ENCODE measurements at places on chromosomes 2 and 18.

DNA sequence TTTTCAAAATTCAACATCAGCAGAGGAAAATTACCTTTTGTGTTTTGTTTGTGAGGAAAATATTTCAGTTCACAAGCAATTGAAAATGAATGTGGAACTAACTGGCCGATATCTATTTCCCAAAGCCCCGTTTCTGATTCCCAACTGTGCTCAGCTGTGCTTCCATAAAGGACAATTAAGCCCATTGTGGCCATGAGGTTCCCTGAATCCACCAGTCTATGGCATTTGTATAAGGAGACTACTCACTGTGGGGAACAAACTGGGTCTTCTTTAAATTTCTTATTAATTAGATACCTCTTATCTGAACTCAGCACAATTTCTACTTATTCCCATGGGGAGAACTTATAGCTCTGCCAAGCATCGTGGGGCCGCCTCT is 31.4 kb upstream of the AGAP1 start:
- no peak for DNase-seq

- no peak for DNase-seq
Measured at GRCh38 chr2:71581026-71581425, 127.7 kb downstream of the DYSF start.

DNA sequence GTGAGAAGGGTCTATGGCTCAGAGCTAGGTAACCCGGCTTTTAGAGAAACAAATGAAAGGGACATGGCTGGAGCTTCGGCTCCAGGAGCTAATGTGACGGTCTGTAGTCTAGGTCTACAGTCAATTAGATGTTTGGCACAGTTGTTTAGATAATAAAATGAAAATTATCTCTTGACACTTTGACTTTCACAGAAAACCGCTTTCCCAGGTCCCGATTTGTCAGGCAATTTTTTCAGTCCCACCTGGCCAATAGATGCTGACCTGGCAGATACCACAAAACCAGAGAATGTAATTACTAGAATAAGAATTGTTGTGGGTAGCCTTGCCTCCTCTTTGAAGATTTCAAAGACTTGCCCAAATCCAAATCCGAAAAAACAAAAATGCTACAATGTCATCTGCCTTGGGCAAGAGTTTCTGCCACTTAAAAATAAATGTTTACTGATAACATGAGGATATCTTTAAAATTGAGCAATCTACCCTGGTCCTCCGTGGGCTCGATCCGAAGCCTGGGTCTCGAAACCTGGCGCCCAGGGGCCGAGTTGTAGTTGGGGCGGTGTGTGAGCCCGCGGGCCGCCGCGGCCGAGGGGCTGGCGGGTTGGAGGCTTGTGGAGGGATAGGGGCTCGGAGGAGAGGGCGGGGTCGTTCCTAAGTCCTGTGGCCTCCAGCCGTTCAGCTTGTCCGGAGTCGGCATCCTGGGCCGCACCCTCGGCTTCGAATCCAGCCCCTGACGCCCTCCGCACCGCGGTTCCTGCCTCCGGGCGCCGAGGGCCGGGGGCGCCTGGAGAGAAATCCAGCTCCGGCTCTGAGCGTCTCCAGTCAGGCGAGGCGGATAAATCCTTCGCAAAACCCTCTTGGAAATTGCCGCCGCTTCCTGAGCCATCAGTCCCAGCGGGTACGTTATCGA is 2.3 kb downstream of the EMX1 start:
- DNase-seq = no peak

DNA sequence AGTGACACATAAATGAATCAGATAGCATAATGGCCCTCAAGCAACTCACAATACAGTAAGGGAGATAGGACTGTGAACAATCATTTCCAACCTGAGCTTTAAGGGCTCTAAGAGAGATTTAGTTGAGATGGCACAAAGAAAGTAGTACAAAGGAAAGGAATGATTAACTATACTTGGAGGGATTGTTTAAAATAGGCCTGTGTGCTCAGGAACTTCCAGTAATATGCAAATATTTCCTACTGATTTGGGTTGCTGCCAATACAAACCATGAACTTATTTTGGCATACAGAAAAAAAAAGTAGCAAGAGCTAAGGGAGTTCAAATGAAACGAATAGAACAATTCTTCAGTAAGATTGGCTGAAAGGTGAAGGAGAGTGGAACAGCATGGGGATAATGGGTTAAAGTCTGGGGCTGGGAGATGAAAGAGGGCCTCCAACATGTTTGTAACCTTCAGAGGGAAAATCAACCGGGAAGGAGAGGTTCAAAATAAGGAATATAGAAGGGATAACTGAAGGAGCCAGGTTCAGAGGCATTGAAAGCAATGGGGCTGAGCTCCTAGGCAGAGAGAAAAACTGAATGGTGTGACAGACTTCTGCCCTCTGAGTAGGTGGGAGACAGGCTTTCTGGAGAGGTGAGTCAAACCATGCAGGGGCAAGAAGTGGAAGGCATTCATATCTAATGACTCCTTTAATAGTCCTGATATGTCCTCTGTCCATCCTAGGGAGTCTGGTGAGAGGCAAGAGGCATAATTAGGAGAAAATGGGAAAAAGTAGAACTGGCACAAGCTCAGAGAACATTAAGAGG is 83.5 kb downstream of the DNAH7 start:
- no peak for DNase-seq

- DNase-seq = no peak
Measured at GRCh38 chr2:111157071-111157661, 36.5 kb downstream of the BCL2L11 start.

- DNase-seq = no peak
Measured at GRCh38 chr2:176100547-176101140, 1.0 kb downstream of the HOXD12 start.

DNA sequence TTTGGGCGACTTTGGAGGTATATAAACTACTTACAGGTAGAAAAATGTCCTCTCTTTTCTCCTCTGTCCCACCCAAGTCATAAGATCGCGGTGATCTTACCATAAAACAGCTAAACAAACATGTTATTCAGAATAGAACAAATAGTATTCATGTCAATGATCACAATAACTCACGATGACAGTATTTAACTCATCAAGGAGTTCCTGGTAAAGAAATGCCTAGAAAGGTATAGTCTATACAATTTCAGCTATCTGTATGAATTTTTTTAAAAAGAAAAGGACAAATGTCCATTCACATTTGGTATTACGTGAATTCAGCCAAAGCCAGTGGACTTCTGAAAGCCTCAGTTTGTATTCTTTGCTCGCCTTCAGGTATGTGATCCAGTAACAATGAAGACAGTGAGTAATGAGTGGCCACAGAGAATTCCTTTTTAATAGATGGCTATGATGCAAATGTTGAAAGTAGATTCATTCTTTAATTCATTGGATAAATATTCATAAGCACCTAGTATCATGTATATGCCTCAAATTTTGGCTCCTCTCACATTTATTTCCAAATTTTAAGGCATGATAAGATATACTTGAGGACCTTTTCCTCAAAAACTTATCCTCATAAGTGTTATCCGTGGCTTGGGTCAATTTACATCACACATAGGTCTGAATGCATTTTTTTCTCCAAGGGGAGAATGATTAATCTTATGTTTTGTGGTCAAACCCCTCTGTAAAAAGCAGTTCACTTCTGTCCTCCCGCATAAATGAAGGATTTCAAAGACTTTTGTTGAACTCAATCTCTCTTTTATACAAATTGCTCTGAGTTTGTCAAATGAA is 20.3 kb downstream of the ABCB11 start:
- no peak for DNase-seq

- no peak for DNase-seq
Measured at GRCh38 chr18:78505851-78506461, 473.7 kb upstream of the SALL3 start.

DNA sequence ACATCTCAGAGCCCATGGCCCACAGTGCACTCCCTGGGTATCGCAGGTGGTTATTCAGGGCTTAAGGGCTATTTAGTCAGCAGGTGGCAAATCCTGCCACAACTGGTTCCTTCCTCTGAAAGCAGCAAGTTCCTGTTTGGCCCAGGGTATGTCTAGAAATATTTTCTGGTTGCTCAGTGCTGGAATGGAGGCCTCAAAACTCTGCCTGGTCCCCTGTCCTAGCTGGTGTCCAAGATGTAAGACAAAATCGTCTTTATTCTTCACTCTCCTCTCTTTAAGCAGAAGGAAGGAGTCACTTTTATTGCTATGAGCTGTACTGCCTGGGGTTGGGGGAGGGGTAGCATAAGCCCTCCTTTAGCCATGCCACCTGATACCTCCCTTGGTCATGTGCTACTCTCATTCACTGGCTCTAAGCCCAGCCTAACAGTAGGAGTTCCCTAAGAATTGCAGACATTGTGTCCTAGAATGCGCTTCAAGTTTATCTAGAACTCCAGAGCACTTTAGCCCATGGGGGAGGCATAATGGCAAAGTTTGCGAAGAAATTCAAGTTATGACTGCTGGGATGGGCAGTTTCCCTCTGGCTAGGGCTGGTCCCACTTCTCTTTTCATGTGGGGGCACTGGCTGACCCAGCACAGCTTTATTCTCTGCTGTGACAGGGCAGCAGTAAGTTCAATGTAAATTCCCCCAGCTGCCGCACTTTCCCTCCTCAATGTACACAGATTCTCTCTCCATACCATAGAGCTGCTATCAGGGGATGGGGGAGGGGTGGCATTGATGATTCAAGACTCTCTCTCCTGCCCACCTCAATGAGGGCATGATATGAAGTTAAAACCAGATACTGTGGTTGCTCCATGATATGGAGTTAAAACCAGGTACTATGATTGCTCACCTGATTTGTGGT is 27.1 kb upstream of the CWC22 start:
- no peak for DNase-seq

DNA sequence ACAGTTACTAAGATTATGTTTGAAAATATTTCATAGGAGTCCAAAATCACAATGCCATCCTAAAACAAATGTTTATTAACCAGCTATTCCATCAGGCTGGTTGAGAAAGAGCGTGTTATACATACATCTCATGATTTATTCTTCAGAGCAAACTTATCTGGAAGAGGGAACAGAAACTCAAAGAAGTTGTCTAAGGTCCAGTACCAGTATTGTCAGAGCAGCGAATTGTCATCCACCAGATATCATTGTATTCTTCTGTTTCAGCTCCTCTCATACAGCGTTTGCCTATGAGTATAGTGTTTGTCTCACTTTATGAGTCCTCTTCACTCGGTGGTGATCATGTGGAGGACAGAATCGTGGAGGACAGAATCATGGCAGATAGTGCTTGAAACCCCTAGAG is 238.2 kb downstream of the OSR1 start:
- no peak for DNase-seq

DNA sequence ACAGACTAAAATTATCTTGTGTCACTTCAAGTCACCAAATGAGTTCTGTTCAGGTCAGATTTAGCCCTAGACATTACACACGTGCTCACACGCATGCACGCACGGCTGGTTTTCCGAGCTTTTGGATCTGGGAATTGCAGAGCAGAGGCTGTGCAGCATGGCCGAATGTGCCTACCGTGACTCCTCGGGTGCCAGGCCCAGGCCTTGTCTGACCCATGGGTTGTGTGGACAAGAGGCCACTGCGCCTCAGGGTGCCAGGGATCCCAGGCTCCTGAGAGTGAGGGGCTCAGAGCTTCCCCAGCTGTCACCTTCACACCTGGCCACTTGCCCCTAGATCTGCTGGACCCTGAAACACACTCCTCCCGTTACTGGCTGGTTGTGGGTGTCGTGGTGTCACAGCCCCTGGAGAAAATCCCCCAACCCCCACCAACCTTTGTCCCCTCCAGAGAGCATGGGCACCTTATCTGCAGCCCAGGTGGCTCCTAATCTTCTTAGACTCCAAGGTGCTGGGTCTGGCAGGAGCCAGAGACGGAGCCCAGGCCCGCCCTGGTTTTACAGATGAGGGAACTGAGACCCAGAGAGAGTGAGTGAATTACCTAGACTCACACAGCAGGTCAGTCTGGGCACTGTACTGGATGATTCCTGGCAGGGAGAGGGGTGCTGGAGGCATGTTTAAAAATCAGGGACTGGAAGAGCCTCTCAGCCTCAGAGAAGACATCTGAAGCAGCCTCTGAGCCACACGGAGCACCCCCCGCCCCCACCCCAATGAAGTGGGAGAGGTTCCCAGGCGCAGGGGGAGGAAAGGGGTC is 56.8 kb downstream of the ATOH8 start:
- DNase-seq = no peak

GRCh38 chr2:218354850-218355443 is 1.7 kb upstream of the CATIP start:
- DNase-seq = no peak

DNA sequence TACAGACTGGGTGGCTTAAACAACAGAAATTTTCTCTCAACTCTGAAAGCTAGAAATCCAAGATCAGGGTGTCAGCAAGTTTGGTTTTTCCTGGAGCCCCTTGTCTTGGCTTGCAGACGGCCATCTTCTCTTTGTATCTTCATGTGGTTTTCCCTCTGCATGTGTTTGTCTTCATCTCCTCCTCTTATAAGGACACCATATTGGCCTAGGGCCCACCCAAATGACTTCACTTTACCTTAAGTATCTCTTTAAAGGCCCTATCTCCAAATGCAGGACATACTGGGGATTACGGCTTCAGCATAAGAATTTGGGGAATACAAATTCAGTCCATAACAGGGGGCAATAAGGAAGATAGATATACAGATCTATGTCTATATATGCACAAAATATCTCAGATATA is 187.9 kb downstream of the MTCL1 start:
- DNase-seq = no peak

DNA sequence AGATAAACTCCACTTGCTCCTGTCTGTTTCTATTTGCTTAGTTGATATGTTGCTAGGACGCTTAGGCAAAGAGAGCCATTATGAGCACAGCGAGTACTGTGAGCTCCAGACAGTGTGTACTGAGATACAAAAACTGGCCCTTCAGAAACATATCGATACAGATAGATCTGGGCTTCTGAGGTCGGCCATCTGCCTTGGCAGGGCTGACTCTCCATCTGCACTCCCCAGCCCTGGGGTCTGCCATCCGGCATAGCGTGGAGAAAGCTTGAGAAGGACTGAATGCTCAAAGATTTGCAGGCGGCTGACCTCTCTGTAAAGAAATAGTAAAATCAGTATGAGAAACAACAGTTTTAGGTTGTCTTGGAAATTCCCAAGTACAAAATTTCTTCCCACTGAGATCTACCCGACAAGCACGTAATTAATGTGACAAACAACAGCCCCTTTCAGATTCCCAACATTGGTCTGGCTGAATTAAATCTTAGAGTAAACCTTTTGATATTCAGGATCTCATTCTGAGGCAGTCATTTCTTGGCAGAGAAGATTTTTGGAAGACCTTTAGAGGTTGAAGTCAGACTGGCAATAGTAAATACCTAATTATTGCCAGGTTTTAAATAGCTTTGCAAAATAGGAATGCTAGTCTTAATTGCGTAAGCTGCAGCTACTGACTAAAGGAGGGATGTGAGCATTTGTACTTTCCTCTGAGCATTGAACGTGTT is 127.4 kb downstream of the CHST9 start:
- no peak for DNase-seq

GRCh38 chr2:19029655-19030054 is 328.8 kb downstream of the OSR1 start:
- no peak for DNase-seq

- DNase-seq = no peak
Measured at GRCh38 chr18:56891870-56892269, 240.7 kb downstream of the WDR7 start.

DNA sequence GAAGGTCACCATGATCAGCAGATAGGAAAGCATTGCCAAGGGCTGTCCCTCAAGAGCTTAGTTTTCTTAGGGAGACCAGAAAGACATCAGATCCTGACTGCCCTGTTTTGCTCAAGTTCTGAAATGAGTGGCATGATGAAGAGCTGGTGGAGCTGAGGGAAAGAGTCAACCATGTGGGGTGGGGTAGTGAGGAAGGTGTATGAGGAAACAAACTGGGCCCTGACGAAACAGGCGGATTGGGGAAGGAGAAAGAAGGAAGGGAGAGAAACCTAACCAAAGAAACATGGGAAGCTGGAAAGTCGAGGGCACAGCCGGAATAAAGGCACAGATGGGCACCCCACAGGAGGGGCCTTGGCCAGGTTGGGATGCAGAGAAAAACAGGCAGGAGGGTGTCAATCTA is 8.0 kb downstream of the TGOLN2 start:
- no peak for DNase-seq

GRCh38 chr2:20623741-20624155 is 27.1 kb downstream of the HS1BP3 start:
- no peak for DNase-seq
